ENCODE measurements at places on chromosomes 16 and 17. TPM values are rescaled to one million over a fixed set of nuclear protein-coding genes. Genes with fewer than 3 reads are reported as not detected.

Gene WRAP53
- 4.0 TPM for total RNA-seq

Gene GJD3
- not detected for total RNA-seq

Gene HOXB13
- total RNA-seq = not detected

Gene SLFN13
- 9.5 TPM for total RNA-seq

Gene CEMP1
- total RNA-seq = 1.8 TPM

GRCh38 chr16:23145186-23145585 lies 4.1 kb downstream of the USP31 start:
- H3K36me3 ChIP-seq = no peaks in the 10 kb centered on the region
- H3K27ac ChIP-seq = no peak overlapping the region
- no peak for DNase-seq

GRCh38 chr17:80922580-80923160 lies 69.0 kb upstream of the CHMP6 start:
- DNase-seq = no peak
- no peak overlapping the region for H3K27ac ChIP-seq
- no peaks in the 10 kb centered on the region for H3K4me1 ChIP-seq
- no peak overlapping the region for H3K4me3 ChIP-seq
- no peaks in the 10 kb centered on the region for H3K27me3 ChIP-seq

DNA sequence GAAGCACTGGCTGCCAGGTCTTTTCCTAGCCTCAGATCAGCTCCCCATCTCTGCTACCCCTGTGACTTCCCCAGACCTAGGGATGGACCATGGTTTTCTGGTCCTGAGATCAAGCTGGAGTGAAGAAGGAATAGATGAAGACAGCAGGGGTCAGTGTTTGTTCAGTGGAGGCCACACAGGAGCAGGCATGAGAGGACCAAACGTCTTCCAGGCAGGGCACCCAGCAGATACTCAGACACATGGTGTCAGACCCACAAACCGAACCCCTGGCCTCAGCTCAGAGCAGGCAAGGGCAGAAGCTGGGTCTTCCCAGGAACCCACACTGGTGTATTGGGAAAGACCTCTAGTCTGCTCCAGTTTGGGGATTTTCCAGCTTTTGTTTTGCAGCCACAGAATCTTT lies 189.7 kb downstream of the IRX5 start:
- H3K27ac ChIP-seq = no peak overlapping the region
- no peaks in the 10 kb centered on the region for H3K36me3 ChIP-seq
- H3K4me1 ChIP-seq = no peaks in the 10 kb centered on the region
- DNase-seq = no peak
- H3K27me3 ChIP-seq = no peaks in the 10 kb centered on the region

GRCh38 chr17:44221084-44221861 lies 1.8 kb upstream of the UBTF start:
- H3K36me3 ChIP-seq = peaks cover 2% of the 10 kb centered on the region
- peak; percentile 64 for DNase-seq
- peaks cover 36% of the 10 kb centered on the region for H3K4me1 ChIP-seq
- H3K4me3 ChIP-seq = peak overlapping the region; percentile 86

DNA sequence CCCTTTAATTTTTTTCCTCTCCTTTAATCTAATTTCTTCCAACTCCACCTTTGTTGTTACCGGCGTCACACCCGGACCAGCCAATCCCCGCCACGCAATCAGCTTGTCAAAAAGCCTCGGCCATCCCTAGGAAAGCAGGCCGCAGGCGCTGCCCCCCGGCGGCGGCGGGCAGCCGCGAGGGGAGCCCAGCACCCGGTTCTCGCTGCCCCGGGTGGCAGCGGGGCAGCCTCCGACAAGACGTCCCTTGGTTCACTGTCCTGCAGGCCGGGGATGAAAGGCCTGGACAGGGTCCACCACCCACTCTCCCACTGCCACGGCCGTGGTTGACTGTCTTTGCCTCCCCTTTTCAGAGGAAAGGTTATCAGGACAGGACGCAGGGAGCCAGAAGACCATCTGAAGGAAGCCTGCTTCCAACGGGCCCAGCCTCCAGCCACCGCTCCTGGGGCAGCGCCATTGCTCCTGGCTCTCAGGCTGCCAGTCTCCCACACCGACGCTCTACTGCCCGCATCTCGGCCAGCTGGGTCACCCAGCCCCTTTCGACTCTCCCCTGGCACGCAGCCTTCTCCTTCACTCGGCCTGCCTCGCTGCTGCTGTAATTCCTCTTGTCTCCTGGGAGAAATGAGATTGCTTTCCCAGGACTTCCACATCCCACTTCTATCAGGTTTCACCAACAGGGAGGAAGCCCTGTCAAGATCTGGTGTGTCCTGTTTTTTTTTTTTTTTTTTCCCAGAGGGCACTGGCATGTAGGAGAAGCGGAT lies 2.8 kb upstream of the UBTF start:
- H3K27me3 ChIP-seq = no peaks in the 10 kb centered on the region
- DNase-seq = no peak
- H3K36me3 ChIP-seq = no peaks in the 10 kb centered on the region
- H3K4me1 ChIP-seq = peaks cover 26% of the 10 kb centered on the region
- peak overlapping the region; percentile 43 for H3K27ac ChIP-seq

- peak; percentile 85 for DNase-seq
- H3K36me3 ChIP-seq = no peaks in the 10 kb centered on the region
- H3K4me3 ChIP-seq = peak overlapping the region; percentile 54
Measured at GRCh38 chr17:58631523-58632323, 60.1 kb downstream of the TEX14 start.

DNA sequence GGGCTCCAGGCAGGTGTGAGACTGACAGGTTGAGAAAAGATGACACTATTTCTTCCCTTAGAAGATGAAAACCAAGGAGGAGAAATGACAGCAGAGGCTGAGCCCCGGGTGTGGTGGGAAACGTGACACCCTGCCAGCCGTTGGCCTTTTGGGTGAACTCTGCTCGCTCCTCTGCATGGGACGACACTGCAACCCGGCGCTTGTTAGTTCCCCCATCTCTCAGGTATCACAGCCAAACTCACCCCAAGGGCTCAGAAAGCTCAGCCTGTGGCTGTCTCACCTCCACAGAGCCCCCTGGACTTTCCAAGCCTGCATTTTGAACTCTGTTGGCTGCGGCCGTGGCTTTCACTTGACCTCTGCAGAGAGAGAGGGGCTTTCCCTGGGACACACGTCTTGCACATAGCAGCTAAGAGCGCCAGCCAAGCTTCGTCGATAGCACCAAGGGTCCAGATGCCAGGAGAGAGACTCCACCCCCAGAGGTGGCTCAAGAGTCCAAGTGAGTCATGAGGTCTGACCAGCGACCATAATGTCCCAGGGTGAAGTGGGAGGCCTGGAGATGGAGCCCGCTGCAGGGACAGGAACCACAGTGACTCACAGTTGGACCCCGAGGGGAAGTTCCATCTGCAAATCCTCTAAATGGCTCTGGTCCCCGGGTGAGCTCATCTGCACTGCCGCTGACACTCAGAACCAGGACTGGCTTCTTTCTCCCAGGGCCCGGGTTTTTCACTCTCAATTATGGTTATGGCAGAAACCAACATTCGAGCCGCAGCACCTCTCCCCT lies 301.9 kb downstream of the SOX9 start:
- peaks cover 15% of the 10 kb centered on the region for H3K4me1 ChIP-seq
- peak overlapping the region; percentile 12 for H3K4me3 ChIP-seq
- no peak for DNase-seq
- H3K27me3 ChIP-seq = no peaks in the 10 kb centered on the region

GRCh38 chr17:42743595-42744282 lies 1.1 kb downstream of the EZH1 start:
- peaks cover 29% of the 10 kb centered on the region for H3K4me1 ChIP-seq
- H3K36me3 ChIP-seq = peaks cover 2% of the 10 kb centered on the region
- no peaks in the 10 kb centered on the region for H3K27me3 ChIP-seq
- peak overlapping the region; percentile 86 for H3K4me3 ChIP-seq
- no peak for DNase-seq
- H3K27ac ChIP-seq = peak overlapping the region; percentile 77

GRCh38 chr17:28953444-28954118 lies 2.3 kb upstream of the PHF12 start:
- peak overlapping the region; percentile 49 for H3K27ac ChIP-seq
- no peak overlapping the region for H3K4me3 ChIP-seq
- H3K4me1 ChIP-seq = peaks cover 28% of the 10 kb centered on the region
- no peaks in the 10 kb centered on the region for H3K27me3 ChIP-seq
- peak; percentile 47 for DNase-seq

DNA sequence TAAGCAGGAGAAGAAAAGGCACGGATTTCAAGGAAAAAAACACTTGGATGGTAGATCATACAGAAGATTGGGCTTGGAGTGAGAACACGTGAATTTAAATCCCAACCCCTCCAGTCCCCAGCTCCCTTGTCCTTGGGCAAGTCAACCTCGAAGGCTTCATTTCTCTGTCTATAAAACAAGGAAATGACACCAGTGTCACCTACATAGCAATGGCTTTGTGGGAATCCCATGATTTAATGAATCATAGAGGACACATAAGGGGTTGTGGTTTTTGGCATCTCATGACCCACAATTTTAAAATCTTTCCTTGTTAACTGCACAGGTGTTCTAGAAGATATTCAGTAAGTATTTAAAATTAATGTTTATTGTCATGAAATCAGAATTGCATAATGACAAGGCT lies 8.2 kb upstream of the CCL2 start:
- H3K27ac ChIP-seq = no peak overlapping the region
- no peaks in the 10 kb centered on the region for H3K36me3 ChIP-seq
- no peaks in the 10 kb centered on the region for H3K4me1 ChIP-seq
- H3K4me3 ChIP-seq = no peak overlapping the region

Data from CD4-positive, alpha-beta T cell (primary cell).